ENCODE measurements at places on chromosomes 16 and 17.

DNA sequence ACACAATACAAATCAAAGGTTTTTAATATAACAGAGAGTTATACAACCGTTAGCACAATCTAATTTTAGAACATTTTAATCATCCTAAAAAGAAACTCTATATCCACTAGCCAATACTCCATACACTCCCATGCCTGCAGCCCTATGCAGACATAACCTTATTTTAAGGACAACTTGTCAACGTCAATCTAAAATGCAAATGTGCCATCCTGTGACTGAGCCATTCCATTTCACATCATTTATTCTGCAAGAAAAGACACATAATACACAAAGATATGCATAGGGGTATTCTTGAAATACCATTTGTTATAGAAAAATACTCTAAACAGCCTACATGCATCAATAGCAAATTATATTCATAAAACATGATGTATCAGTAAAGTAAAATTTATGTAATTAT lies 106.7 kb downstream of the CEP112 start:
- DNase-seq, result no peak

DNA sequence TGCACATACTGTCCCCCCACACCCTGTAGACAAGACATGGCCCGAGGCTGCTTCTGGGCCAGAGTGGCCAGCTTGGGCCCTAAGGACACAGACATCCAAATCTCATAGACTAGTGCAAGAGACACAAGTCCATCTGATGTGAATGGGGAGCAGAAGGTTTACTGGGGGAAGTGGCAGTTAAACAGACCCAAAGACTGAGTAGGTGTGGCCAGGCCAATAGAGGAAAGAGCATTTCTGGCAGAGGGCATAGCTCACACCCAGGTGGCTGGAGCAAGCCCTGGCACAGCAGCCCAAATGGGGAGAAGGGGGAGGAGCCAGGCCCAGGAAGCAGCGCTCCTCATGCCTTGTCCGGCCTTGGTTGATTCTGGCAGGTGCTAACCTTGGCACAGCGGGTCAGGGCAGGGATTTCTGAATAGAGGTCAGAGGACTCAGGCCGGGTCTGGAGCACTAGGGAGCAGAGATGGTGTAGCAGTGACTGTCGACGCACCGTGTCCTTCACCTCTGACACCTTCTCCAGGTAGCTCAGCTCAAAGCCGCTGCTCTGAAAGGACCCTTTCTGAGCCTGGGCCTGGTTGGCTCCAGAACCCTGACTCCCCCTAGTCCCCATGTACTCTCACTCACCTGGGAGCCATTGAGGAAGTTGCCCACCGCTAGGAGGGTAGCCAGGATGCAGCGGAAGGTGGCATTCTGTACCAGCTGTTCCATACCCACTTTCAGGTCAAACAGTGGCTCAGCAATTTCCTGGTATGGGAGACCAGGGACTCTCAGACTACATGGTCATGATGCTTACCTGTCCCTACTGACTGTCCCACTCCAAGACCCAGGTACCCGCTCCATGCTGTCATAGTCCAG lies 4.1 kb downstream of the TMEM208 start:
- no peak for DNase-seq

DNA sequence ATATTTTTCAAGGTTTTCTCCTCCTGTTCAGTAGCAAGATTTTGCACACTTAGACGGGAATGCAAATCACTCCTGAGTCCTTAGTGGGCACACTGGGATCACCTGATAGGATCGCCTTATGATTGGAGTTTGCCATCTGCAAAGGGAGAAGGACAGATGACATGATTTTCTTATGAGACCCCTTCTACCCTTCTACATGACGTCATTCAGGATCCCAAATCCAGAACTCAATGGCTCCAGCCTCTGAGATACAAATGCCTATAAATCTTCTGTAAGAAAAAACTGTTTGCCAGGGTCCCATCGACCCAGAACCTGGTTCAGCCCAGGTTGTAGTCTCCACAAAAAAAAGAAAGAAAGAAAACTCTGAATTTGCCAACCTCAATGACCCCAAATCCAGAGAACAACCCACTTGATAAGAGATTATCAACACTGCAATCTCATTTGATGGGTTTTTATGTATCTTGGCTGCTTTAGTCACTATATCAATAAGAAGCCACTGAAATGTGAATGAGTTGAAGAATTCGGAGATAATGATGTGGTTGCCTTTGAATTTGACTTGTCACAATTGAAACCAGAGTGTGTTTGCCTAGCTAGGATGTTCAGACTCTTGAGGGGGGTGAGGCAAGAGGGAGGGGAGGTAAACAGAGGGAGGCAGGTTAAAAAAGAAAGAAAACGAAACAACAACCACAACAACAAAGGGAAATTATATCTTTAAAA lies 6.7 kb downstream of the ZNF423 start:
- no peak for DNase-seq

- no peak for DNase-seq
Measured at GRCh38 chr17:35241520-35241919, 1.4 kb upstream of the SLFN5 start.

- DNase-seq, result no peak
Measured at GRCh38 chr17:35890774-35891155, 10.6 kb upstream of the CCL5 start.

- no peak for DNase-seq
Measured at GRCh38 chr16:16075488-16076422, 126.3 kb downstream of the ABCC1 start.

DNA sequence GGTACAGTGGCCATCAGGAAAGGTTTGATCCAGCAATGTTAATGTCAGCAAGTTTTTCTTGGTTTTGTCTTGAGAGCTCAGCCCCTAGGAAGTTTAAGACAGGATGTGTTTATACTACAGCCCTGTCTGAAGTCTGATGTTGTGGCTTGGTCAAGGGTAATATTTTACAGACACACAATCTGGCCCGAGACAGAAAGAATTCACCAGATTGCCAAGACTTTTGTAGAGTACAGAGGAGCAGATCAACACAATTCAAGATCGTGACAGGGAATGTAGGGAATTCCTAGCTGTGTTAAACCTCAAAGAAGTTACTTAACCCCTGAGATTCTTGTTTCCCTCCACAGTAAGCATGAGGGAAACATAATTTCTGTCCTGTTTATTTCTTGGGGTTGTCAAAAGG lies 63.1 kb downstream of the SHISA9 start:
- no peak for DNase-seq

DNA sequence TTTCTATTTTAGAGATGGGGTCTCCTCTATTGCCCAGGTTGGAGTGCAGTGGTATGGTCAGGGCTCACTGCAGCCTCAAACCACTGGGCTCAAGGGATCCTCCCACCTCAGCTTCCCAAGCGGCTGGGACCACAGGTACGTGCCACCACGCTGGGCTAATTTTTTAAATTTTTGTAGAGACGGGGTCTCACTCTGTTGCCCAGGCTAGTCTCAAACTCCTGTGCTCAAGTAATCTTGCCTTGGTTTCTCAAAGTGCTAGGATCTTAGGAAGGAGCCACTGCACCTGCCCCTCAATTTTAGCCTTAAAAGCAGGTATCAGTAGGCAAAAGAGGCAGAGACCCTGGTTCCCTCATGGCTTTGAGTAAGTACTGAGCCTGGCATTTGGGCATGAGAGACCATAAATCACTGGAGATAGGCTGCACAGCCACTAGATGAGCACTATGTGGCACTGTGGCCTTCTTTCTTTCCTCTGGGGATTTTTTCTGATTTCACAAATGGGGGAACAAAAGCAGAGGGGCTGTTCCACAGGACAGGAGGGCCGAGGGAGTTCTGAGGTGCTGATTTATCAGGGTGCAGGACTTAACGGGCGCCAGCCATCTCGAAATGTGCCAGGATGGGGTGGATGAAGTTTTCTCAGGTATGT lies 82.2 kb downstream of the PLXDC1 start:
- no peak for DNase-seq

DNA sequence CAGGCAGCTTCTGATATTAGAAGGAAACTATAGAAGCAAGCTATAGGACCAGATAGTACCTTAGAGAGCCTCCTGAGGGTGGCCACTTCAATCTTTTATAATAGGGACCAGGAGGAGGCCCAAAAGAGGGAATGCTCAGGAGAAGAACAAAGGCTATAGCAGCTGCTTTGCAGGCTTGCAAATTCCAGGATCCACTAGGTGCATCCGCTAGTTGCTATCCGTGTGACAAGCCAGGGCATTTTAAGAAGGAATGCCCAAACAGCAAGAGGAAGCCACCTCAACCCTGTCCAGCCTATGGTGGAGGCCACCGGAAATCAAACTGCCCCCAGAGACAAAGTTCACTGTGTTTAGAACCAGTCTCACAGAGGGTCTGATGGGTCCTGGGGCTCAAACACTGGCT lies 192.6 kb upstream of the KIF2B start:
- no peak for DNase-seq

DNA sequence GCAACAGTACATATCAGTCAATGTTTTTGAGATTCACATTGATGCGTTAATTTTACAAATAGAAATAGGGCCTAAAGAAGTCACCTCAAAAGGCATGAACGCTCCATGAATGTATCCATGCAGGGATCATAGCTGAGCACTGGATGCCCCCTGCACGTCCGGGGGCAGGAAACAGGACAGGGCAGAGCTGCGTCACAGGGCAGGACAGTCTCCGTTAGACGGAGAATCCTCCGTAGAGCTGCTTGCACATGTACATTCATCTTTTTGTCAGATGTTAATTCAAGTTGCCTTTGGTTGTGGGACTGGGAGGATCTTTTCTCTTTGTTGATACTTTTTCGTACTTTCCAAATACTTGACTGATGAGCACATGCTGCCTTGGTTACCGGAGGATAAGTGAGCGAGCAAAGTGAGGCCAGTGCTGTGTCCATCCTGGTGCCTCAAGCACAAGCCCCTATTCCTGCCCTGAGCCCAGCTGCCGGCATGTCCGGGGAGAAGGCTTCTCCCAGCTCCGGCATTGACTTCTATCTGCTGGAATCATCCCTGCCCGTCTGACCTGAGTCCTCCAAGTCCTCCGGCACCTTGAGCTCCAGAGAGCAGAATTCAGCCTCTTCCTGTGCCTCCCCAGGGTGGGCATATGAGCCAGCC lies 15.0 kb downstream of the GAA start:
- no peak for DNase-seq

DNA sequence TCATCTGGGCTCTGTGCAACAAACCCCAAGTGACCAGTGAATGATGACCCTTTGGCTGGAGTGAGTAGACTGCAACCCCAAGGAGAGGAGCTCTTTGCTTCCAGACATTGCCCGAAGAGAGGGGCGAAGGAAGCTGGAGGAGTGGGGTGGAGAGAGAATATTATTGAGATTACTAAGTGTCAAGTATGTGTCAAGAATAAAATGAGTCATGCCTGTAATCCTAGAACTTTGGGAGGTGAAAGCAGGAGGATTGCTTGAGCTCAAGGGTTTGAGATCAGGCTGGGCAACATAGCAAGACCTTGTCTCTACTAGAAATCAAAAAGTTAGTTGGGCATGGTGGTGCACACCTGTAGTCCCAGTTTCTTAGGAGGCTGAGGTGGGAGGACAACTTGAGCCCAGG lies 142.0 kb upstream of the CCL2 start:
- no peak for DNase-seq

DNA sequence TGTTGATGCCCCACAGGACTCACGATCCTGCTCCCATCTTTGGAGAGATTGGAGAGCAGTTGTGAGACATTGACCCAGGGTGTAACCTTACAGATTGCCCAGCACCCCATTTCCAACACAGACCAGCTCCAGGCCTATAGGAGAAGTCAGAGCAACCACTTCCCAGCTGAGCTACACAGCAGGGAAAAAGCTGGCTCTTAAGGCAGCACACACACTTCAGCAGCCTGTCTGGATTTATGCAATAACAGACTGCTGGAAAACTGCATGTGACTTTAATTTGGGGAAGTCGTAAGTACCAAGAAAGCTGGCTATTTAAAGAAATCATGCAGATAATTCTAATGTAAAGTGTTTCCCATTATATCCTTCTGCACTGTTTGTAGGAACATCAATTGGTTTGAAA lies 30.8 kb downstream of the NOG start:
- DNase-seq, result no peak

- no peak for DNase-seq
Measured at GRCh38 chr16:69412287-69412686, 12.1 kb upstream of the CYB5B start.
